ENCODE measurements at places on chromosomes 4 and X.

DNA sequence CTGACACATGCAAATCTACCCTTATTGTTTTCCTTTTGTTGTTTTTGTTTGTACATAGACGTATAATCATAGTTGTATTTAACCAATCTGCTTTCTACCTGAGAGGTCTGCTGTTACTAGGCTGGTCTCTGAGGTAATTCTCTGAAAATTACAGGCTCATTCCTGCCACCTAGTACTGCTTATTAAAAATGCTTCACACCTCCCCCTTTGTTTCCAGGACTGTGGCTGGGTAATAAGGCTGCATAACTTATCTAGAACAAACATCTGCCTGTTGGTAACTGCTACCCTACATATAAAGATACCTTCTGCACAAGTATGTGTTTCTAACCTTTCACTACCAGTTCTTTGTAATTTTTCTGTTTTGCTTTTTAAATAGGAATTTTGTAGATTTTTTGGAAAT, 34.2 kb downstream of the COX7B2 start:
- DNase-seq = no peak

GRCh38 chr4:185203486-185204237, at the start of gene CFAP97:
Gene CFAP97 (minus strand): TSS chr4:185204000. CDS start chr4:185191196, 12,804 bp downstream.
- DNase-seq = peak; percentile 80

GRCh38 chr4:16079046-16079445, 4.8 kb downstream of the PROM1 start:
- DNase-seq = no peak

DNA sequence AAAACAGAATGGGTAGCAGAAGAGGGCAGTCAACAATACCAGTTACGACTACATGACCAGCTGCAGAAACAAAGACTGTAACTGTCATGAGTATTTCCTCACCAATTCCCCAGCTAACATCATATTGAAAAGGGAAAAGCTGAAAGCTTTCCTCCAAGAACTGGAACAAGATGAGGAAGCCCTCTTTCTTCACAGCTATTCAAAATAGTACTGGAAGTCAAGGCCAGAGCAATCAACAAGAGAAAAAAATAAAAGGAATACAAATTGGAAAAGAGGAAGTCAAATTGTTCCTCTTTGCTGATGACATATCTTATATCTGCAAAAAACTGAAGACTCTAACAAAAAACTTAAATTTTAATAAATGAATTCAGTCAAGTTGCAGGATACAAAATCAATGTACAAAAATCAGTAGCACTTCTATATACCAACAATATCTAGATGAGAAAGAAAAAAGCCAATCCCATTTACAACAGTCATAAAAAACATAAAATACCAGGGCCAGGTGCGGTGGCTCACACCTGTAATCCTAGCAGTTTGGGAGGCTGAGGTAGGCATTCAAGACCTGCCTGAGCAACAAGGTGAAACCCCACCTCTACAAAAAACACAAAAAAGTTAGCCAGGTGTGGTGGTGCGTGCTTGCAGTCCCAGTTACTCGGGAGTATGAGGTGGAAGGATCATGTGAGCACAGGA, 125.4 kb downstream of the ATP8A1 start:
- DNase-seq = no peak

DNA sequence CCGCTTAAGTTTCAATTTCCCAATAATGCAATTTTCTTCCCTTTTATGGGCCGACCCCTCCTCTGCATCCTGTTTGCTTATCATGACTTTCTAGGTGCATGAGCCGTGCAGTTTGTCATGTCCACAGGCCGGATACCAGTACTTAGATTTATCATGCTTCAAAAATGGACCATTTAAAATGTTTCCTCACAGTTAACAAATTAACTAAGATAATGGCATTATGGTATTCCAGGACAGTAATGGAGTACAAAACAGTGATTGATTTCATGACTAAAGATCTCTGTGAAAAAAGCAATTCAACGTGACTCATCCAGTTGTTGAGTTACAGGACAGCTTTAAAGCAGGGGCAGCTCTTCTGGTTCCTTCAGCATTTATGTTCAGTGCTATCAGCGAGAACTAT, 23.0 kb downstream of the SNX25 start:
- DNase-seq = no peak

DNA sequence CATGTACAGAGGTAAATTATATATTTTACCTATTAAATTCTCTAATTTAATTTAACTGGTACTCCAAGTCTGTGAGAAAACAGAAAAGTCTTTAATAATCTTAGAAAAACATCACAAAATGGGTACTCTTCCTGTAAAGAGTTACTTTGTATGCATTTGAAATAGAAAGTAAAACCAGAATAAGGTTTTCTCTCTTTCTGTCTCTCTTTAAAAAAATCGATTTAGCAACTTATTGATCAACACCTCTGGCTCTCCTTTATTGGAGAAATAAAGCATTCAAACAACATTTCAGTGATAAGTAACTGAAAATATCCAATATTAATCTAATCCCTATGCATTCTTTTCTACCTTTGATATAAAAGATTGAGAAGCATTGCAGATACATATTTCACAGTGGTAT, 27.4 kb downstream of the ATOH1 start:
- no peak for DNase-seq

Measured in anterior cingulate cortex (tissue), 58 donors.